ENCODE measurements at places on chromosomes 7 and 10.

DNA sequence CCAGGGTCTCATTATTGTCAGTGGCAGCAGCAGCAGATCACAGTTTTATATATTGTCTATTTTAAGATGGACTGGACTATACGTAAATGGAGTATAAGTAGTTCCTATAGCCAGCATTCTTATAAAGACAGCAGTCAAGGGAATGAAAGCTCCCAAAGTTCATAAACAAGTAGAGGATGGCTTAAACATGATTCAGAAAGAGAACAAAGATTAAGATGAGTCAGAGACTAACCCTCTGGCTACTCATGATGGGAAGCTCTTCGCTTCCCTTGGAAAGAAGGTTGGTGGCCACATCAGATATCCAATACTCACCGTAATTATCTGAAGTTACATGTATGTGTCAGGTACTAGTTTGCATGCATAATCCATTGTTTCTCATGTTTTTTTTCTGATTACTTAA is 277.0 kb downstream of the INHBA start:
- no peak for DNase-seq

- no peak for DNase-seq
Measured at GRCh38 chr10:21314111-21314626, 211.3 kb downstream of the SKIDA1 start.

GRCh38 chr7:30980751-30981150 is 17.0 kb downstream of the GHRHR start:
- DNase-seq = no peak

- DNase-seq = no peak
Measured at GRCh38 chr10:124345521-124345920, 73.2 kb downstream of the OAT start.

DNA sequence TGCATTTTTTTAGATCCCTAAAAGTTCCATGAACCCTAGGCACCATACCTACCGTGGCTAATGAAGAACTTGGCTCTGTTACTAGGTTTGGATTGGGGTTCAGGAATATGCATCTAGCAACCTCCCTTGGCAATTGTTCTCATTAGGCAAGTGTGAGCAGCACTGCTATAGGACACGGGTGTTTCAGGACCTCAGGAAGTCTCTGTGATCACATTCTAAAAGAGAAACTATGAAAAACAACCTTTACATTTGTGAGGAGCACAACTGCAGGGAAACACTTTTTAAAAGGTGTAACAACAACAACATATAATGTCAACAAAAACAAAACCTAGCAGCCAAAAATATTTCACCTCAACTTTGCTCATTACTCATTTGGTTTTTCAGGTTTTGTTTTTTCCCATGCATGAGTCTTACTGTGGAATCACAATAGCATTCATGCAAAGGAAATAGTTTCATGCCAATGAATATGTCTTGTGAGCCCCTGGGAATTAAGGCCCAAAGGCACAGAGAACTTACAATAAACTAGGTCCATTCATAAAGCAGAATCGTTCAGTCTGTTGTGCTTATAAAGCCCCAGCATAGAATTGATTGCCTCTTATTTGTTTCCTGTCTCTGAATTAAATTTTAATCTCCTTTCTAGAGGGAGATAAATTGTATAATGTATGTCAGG is 255.7 kb upstream of the DGKB start:
- DNase-seq = no peak

- DNase-seq = no peak
Measured at GRCh38 chr7:146826329-146826728, 709.7 kb downstream of the CNTNAP2 start.

DNA sequence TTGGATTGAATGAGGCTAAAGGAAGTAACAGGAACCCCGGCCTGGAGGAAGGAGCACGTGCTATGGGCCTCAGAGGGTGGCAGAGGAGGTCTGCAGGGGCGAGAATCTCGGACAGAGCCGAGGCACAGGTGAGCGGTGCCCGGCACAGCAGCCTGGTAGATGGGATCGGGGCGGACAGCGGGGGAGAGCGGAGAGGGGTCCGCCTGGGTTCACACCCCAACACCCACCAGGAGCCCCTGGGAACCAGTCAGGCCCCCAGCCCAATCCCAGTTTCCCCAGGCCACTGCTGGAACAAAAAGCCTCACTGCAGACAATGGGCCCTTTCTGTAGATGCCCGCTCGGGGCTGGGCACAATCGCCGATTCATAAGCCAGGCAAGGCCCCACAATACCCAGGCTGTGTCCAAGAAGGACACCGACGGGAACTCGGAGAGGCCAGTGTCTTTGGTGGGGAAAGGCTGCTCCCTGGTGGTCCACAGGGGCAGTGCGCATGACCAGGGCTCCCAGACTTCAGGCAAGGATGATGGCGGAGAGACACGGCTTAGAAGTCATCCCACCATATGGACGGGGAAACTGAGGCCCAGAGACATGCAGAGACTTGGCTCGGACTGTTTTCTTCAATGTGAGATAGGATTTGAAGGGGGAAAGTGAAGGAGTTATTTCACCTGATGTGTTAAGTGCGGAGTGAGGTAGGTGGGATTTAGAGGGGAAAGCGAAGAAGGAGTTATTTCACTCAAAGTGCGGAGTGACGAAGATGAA is 106.9 kb upstream of the GPR26 start:
- no peak for DNase-seq

- DNase-seq = no peak
Measured at GRCh38 chr7:135920478-135920877, 56.7 kb downstream of the MTPN start.

GRCh38 chr10:4698075-4698474 is 127.9 kb upstream of the AKR1E2 start:
- DNase-seq = no peak

DNA sequence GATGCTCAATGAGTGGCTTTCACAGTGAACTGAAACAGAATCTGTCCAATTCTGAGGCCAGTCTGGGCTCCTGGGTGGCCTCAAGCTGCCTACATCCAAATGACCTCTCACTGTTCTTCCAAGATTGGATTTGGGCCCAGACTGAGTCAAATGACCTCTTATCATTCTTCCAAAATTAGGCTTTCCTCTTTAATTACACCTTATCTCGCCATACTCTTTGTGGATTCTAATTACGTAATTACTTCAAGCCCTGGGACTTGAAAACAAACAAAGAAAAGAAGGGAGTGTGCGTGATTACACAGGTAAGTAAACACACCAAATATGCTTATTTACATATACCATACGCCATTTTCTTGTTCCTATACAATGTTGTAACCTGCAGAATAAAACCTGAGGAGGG is 18.8 kb downstream of the SORBS1 start:
- no peak for DNase-seq

DNA sequence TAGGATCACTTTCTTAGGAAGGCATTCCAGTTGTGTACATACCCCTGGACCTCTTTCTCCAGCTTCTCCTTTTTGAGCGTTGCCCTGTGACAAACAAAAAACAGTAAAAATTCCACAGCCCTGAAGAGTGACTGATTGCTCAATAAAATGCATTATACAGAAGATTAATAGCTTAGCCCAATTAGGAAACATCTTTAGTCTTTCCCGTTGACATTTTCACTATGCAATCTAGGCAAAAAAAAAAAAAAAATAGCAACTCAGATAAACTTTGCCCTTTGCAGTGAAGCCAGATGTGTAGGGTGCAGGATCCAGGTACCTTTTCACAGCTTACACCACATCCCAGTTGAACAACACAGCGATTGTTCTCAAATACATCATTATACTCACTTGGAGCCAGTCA is 17.9 kb downstream of the COL28A1 start:
- no peak for DNase-seq
